COR-L47 (cell line): ENCODE measurements at places on chromosomes 2 and 18.

DNA sequence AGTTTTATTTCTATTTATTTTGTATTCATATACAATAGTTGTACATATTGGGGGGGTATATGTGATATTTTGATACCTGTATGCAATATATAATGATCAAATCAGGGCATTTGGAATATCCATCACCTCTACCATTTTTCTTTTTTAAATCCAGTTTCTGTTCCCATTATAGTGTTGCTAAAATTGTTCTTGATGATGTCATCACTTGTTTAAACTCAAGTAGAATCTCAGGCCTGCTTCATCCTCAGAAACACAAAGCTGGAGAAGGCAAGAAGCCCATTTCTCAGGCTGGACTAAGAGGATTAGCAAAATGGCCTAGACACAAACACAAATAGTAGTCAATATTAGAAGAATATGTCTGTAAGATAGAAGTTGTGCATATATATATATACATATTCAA is 747.1 kb upstream of the ACVR2A start:
- no peak for DNase-seq

DNA sequence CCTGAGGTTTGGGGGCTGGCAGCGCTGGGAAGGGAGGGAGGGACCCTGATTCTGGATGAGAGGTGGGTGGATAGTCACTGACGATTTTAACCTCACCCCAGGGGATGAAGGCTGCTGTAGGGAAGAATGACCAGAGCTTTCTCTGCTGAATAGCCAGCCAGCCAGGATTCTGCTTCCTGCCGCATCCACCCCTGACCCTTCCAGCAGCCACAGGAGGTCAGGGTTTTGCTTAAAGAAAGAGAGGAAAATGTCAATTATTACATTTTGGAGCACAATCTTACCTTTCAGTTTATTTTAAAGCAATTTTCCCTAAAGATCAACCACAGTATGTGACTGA is 217.7 kb downstream of the GBX2 start:
- no peak for DNase-seq

GRCh38 chr2:17258861-17259260 is 259.4 kb downstream of the RAD51AP2 start:
- DNase-seq = no peak

DNA sequence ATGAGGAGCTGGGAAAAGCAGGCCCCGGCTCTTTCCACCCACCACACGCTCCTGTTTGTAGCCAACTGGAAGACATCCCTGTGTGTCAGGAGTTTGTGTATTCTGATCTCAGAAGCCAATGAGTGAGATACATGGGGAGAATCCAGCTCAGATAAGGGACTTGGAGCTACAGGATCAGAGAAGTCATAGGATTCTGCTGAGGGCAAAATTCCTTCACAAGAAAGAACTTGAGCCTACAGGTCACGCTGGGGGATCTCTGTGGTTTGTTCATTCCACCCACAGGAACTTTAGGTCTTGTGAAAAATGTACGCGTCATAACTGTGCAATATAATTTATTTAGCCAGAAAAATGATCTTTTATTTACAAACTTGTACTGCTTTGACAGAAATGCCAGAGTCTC is 80.1 kb upstream of the SMIM21 start:
- DNase-seq = no peak

DNA sequence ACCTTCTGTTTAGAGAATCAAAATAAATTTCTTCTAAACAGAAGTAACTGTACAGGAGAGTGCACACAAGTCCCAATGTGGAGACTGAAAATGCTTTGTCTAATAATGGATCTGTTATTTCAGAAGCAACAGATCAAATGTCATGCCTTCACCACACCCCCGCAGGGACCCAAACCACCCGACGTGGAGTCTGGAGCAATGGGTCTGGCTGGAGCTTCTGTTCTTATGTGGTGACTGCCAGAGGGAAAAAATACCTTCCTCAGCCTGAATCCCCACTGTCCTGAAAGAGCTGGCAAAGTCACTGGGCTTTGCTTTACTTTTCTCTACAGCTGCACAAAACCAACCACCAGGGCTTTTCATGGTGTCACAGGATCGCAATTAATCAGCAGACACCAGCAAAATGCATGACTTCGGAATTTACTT is 119.0 kb upstream of the ZFP36L2 start:
- no peak for DNase-seq

DNA sequence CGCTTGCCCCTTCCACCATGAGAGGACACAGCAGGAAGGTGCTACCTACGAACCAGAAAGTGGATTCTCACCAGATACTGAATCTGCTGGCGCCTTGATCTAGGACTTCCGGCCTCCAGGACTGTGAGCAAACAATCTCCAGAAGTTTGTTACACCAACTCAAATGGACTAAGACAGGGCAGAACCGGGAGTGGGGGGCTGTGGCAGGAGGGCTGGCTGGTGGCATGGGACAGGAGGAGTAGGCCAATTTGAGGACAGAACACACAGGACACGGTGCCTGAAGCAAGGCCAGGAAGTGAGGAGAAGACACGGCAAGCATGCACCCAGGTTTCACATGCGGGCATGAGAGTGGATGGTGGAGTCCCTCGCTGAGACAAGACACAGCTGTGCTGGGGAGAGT is 40.1 kb downstream of the CRACDL start:
- DNase-seq = no peak

DNA sequence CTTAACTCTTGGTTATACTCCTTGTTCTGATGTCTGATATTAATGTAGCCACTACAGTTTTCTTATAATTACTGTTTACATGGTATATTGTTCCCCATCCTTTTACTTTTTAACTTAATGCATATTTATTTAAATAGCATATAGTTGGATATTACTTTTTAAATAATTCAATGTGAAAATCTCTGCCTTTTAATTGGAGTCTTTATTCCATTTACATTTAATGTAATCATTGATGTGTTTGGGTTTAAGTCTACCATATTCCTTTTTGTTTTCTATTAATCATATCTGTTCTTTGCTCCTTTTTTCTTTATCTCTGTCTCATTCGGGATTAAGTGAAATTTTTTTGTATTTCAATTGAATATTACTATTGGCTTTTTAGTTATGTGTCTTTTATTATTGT is 109.1 kb downstream of the MTX2 start:
- no peak for DNase-seq
